Activated CD8-positive, alpha-beta memory T cell treated with anti-CD3 and anti-CD28 coated beads for 1 hour (primary cell): ENCODE measurements at places on chromosomes 7 and 10.

GRCh38 chr10:16795410-16796073, 21.7 kb downstream of the RSU1 start:
- DNase-seq: no peak

DNA sequence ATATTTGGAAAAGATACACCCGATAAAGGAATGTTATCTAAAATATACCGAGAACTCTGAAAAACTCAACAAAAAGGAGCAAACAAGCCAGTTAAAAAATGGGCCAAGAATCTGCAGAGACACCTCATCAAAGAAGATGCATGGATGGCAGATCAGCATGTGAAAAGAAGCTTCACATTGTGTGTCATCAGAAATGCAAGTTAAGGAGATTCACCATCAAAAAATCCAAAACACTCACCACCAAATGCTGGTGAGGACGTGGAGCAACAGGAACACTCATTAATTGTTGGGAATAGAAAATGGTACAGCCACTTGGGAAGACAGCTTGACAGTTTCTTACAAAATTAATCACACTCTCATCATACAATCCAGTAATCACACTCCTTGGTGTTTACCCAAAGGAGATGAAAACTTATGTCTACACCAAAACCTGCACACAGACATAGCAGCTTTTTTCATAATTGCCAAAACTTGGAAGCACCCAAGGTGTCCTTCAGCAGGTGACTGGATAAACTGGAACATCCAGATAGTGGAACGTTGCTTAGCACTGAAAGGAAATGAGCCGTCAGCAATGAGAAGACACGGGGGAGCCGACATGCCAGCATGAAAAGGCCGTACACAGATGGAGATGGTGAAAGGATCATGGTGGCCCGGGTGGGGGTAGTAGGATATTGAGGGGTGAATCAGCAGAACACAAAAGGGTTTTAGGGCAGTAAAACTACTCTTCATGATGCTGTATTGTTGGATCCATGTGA, 27.9 kb upstream of the PWWP2B start:
- no peak for DNase-seq

DNA sequence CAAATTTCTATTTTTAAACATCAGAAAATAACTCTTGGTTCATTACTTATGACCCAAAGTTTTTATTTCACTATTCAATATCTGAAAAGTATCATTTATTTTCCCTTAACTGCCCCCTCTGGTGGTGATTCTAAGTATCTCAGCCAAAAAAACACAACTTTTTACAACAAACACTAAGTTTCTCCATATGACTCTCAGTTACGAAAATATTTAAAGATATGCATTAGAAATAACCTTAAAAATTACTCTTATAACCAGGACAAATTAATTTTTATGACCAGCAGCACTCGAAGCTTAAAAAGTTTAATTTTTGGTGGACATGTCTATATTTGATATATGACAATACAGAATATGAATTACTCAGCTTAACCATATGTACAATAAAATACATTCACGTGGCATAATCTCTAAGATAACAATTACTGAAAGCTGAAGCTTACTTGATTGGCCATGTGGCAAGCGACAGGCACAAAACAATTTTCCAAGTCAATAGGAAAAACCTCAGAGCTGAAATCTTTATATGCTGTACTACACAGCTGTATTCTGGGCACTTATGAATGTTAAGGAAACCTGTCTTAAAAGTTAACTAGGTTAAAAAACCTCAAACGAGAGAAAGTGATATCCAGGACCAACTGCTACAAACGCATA, 2.3 kb downstream of the HNRNPA2B1 start:
- no peak for DNase-seq

DNA sequence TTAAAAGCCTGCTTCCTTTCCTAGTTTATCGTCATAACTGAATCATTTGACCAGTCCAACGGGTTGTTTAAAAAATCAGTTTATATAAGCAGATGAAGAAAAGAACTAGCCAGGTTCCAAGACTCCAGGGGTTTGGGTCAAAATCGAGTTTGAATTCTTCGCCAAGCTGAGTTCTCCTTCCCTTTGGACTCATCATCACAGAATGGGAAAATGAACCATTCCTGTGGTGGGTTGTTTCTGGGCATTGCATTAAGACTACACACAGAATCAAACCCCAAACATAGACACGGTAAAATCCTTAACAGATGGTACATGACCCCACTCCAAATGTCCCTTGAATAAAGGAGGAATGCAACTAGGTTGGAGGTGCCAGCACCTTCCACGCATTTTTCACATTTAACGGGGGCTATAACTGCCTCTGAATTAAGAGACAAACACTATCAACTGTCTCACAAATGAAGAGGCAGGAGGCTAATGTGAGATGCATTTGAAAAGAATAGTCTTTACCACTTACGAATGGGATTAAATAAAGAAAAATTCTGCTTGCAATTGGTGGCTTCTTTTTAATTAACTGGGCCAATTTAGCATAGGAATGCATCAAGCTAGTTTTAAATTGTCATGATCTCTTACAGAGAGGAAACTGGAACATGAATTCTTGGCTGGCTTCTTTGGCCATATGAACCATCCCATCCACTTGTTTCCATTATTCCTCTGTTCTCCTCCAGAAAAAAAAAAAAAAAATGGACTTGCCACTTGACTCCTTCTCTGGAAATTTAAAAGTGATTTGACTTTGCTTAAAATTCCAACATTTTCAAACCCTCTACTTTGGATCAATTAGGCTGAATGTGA, 61.1 kb downstream of the CHST15 start:
- DNase-seq: no peak

DNA sequence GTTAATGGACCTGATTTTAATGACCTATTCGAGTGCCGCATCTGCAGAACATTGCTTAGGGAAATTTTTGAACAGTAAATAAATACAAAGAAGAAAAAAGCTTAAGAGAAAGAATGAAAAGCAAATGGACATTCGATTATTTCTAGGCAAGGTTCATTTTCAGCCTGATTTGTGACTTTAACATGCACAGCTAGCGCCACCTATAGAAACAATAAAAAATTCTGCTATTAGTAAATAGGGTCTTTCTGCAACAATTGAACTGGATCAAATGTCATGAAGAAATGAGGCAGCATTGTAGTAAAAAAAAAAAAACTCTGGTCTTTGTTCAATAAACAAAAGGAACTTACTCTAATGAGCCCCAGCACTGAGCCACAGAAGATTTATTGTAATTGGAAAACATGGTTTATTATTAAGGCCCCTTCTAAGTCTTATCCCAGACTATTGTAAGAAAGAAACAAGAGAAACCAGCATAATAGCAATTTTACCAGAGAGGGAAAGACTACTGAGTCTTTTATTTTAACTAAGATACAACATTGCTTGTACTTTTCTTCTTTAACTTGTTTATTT, 41.4 kb upstream of the GHITM start:
- no peak for DNase-seq

GRCh38 chr10:132669208-132669861, 116.6 kb downstream of the NKX6-2 start:
- no peak for DNase-seq

DNA sequence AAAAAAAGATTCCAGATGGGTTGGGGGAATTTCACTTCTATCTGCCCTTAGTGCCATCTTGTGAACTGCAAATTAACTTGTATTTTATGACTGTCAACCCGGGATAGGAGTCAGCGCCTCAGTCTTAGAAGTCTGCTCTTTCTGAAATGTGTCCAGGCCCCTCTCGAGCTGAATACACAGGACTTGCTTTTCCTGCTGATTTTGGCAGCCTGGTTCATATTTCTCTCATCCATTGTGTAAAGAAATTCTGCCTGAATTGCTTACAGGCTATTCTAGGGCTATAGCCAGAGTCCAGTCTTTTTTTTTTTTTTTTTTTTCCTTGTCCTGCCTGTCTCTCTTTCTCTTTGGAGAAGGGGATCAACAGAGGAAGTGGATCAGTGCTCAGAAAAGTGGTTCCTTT, 24.6 kb downstream of the GATA3 start:
- DNase-seq: no peak

GRCh38 chr7:30474893-30475292, 3.7 kb downstream of the NOD1 start:
- no peak for DNase-seq

DNA sequence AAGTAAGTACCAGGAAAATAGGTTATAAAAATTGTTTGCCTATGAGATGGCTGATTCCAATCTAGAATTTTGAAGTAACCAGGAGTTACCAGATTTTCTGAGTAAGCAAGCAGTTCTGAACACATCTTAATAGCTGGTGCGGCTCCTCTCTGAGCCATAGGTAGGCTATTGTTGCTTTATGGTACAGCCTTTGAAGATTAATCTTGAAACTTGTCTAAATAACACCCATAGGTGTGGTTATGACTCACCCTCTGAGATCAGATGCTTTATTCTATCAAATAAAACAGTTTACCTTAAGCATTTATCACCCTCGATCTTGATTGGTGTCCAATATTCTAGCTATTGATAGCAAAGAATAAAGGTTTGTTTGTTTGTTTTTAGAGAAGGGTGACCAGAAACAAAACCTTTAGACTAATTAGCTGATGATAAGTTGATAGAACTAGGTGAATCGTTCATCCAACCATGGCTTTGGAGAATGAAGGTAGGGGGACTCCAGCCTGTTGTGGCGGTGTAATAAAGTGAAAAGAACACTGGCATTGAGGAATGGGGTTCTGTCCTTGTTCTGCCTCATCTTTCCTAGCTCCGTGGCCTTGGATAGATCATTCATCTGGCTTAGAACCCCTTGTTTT, 72.2 kb downstream of the VTI1A start:
- no peak for DNase-seq

GRCh38 chr7:122528879-122529481, 169.9 kb downstream of the RNF133 start:
- DNase-seq: no peak

GRCh38 chr10:123643315-123643714, 22.8 kb upstream of the GPR26 start:
- DNase-seq: no peak

DNA sequence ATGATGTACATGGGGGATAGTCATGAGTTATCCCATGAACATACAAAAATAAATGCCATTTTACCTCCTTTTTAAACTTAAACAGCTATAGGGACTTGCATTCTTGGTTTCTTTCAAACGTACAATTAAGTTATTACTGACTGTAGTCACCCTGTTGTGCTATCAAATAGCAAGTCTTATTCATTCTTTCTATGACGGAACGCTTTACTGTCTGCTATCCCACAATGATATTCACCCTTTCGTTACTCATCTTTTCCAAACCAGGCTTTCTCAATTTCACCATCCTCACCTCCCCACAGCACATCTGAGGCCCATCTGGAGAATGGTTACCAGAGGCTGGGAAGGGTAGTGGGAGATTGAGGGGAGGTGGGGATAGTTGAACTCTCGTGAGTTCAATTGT, 218.8 kb downstream of the PHF14 start:
- no peak for DNase-seq

GRCh38 chr7:101717628-101718357, 88.7 kb upstream of the MYL10 start:
- DNase-seq: no peak

- DNase-seq: no peak
Observed at GRCh38 chr7:85508642-85509410, 322.0 kb upstream of the SEMA3D start.

- no peak for DNase-seq
Observed at GRCh38 chr7:153675131-153675530, 377.1 kb upstream of the DPP6 start.

DNA sequence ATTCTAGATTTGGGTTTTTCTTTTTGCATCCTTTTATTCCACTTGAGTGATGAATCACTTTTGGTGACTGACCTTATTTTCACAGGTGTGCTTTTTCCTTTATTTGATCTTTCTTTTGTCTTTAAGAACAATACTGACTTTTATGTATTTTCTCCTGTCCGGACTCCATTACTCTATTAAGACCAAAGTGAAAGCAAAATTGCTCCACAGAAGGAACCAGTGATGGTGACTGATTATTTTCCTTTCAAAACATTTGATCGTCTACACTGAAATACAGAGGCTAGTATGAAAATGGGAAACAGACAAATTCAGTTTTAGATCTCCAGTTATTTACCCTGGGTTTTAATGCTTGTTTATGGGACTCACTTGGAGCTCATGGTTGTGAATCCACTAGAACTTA, 15.5 kb downstream of the EXOC4 start:
- no peak for DNase-seq

GRCh38 chr7:44051611-44052220, 7.2 kb downstream of the DBNL start:
- DNase-seq: no peak

GRCh38 chr10:119409906-119410305, 132.6 kb downstream of the RGS10 start:
- no peak for DNase-seq

DNA sequence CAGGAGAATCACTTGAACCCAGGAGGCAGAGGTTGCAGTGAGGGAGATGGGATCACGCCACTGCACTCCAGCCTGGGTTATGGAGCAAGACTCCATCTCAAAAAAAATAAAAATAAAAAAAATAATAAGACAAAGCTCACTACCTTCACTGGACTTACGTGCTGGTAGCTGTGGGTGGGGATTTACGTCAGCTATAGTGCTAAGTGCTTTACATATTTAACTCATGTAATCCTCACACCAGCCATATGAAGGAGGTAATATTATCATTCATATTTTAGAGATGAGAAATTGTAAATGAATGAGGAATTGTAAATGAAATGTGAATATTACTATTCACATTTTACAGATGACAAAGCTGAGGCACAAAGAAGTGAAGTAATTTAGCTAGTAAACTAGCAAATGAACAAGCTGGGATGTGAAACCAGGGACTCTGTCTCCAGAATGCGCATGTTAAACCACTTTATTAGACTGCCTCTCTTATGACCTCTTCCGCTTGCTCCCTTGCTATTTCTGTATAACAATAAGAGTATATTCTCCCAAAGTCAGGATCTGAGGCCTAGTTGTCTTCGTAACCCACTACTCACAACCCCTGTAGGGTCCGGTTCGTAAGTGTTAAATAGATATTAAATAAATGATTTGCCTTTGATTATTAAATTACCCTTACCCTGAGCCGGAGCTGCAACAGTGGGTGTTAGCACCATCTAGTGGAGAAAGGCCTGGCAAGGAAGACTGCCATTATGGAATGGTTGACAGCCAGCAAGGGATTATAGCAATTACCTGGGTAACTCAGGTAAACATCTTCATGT, 70.2 kb downstream of the HTR7 start:
- DNase-seq: no peak

DNA sequence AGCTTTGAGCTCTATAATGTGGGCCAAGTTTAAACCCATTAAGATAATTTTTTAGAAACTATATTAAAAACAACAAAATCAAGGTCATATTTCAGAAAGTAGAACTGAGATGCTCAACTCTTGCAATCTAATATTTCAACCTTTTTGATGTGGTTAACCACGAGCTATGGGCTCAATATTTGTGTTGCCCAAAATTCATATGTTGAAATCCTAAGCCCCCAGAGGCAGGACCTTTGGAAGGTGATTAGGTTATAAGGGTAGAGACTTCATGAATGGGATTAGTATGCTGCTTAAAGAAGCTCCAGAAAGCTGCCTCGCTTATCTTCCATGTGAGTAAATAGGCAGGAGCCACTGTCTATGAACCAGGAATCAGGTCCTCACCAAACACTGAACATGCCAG, 284.4 kb downstream of the CRPPA start:
- DNase-seq: no peak

DNA sequence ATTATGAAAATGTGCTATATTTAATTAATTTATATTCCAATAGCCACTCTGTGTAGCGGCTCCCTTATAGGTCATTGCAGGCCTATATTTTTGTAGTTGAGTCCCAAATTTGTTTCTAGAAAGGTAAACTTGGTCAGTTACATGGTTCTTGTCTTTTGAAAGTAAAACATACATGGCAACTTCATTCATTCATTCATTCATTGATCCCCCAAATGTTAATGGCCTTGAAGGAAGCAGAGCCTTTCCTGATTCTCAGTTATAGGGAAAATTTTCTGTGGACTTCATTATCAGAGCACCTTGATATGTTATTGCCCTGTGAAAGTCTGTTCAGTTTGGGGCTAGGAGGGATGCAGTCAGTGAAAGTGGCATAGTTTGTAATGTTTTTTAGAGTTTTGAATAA, 2.9 kb downstream of the BLVRA start:
- DNase-seq: no peak
